Thyroid gland (tissue), 4 donors: ENCODE measurements at places on chromosomes 5 and 9. TPM values are rescaled to one million over a fixed set of nuclear protein-coding genes. Genes with fewer than 3 reads are reported as not detected.

GRCh38 chr5:3362606-3362910 is 233.1 kb upstream of the IRX1 start:
- no peak for DNase-seq
- H3K4me1 ChIP-seq = no peaks in the 10 kb centered on the region
- H3K27ac ChIP-seq = no peak overlapping the region
- H3K36me3 ChIP-seq = no peaks in the 10 kb centered on the region

DNA sequence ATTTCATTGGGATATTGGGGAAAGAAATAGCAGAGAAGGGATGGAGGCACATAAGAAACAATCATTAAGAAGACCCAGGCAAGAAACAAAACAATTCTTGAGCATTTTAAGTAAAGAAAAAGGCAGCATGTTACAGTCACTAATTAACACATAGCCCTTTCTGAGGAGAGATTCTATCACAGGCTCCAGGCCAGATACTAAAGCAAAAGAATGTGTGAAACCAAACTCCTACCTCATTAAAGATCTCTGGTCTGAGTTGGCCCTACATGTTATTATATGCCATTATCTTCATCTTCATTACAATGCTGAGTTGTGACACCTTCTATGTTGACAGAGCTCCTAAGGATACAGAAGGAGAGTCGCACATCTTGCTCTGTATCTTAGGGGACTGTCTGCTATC is 37.5 kb downstream of the DAP start:
- H3K27me3 ChIP-seq = no peaks in the 10 kb centered on the region
- H3K36me3 ChIP-seq = no peaks in the 10 kb centered on the region
- H3K4me1 ChIP-seq = peaks cover 43% of the 10 kb centered on the region
- no peak overlapping the region for H3K4me3 ChIP-seq

DNA sequence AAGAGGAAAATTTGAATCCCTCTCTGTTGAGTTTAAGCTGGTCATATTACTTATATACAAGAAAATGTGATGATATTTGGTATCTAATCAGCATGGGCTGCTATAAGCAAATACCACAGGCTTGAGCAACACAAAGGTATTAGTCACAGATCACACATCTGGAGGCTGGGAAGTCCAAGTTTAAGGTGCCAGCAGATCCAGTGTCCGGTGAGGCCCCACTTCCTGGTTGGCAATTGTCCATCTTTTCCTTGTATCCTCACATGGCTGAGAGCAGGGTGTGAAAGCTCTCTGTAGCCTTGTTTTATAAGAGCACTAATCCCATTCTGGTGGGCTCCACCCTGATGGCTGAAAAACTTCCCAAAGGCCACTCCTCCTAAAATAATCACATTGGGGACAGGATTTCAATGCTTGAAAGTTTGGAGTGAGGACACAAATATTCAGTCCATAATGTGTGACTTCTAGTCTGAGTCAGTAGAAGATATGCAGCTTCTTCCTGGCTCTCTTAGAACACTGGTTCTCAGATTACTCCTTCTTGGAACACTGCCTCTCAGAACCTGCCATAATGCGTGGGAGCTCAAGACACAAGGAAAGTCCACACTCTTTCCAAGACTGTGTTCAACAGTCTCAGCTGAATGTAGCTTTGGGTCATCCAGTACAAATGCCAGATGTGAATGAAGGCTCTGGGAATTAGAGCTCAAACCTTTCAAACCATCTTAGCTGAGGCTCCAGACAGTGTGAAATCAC is 124.1 kb downstream of the PRDM9 start:
- no peak overlapping the region for H3K4me3 ChIP-seq
- no peaks in the 10 kb centered on the region for H3K27me3 ChIP-seq
- H3K36me3 ChIP-seq = no peaks in the 10 kb centered on the region
- no peaks in the 10 kb centered on the region for H3K4me1 ChIP-seq

DNA sequence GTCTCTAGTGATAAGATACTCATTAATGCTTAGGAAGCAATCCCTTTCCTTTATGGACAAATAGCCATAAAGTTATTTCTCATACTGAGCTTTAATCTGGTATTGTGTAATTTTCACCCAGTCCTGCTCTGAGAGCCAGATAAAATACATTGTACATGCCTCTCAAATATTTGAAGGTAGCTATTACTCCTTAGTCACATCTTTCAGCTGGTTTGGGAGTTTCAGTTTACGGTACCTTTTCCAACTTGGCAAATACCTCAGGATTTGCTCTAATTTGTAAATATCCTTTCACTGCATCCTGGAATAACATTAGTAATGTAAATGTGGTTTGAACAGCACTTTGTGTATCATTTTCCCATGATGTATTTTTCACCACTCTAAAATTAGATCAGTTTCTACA is 47.4 kb downstream of the ABHD17B start:
- DNase-seq = no peak
- no peaks in the 10 kb centered on the region for H3K4me1 ChIP-seq
- H3K27ac ChIP-seq = no peak overlapping the region
- H3K36me3 ChIP-seq = no peaks in the 10 kb centered on the region
- H3K4me3 ChIP-seq = no peak overlapping the region

GRCh38 chr9:37559125-37559524 is 17.1 kb downstream of the FBXO10 start:
- H3K4me1 ChIP-seq = no peaks in the 10 kb centered on the region
- no peak for DNase-seq
- no peak overlapping the region for H3K27ac ChIP-seq
- H3K36me3 ChIP-seq = no peaks in the 10 kb centered on the region
- no peak overlapping the region for H3K4me3 ChIP-seq

DNA sequence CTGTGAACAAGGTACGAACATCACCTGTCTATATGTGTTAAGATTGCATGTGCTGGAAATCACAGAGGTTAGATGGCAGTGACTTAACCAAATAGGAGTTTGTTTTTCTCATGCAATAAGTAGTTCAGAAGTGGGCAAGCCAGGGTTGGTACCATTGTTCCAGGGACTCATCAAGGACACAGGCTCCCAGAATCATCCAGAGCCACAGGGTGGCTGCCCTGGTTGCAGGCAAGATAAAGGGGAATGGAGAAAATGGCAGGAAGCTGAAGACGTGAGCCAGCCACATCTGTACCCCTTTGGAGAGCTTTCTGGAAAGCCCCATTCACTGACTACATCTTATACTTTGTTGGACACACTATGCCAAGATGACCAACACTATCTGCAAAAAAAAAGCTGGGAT is 126.0 kb upstream of the IL12B start:
- no peaks in the 10 kb centered on the region for H3K36me3 ChIP-seq
- DNase-seq = no peak
- no peak overlapping the region for H3K4me3 ChIP-seq
- H3K4me1 ChIP-seq = no peaks in the 10 kb centered on the region
- no peak overlapping the region for H3K27ac ChIP-seq

DNA sequence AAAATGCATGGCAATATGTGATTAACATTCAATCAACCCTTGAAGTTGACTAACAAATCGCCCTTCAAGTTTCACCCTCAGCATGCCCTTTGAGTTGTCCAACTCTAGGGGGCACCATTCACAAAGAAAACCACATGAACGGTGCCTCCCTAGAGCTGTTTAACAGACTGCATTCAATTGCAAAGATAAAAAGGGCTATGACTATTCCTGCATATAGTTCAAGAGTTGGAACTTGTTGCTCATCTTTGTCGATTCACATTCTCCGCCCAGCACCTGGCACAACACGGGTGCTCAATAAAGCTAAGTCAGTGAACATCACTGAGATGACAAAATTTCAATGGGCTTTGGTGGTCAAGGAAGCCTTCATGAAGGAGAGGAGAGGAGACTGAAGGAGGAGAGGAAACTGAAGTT is 69.6 kb upstream of the SLC30A5 start:
- no peaks in the 10 kb centered on the region for H3K36me3 ChIP-seq
- H3K4me1 ChIP-seq = no peaks in the 10 kb centered on the region
- DNase-seq = no peak
- H3K4me3 ChIP-seq = no peak overlapping the region
- H3K27me3 ChIP-seq = no peaks in the 10 kb centered on the region

DNA sequence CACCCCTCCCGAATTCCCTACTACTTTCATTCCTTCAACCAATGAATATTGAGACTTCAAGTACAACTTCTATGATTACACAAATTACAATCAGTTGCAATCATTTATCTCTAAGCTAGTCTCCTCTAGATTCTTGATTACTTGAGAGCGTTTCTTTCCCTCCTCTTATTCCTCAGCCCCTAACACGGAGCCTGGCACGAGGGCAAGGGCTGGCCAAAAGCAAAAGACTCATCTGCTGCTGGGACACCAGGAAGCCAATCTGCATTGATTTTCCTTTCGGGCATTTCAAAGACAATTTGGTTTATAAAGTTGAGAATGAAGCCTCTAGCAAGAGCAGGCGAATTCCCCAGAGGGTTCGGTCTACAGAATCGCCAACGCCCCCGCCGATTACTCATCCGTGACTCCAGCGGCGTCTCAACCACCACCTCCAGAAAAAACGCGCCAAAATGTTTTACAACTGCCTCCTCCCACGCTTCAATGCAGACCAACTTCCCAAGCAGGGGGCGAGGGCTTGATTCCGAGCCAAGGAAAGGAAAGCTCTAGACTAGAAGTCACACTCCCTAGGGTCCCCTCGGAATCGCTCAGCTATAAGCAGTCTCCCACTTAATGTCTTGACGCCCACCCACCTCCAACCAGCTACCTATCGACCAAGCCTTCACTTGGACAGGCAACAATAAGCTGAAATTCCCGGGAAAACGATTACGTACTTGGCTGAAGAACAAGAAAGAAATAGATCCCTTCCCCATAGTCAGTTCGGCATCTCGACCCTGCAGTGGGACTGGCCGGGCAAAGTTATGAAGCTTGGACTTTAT is 1.5 kb downstream of the PCSK1 start:
- no peaks in the 10 kb centered on the region for H3K36me3 ChIP-seq
- peaks cover 5% of the 10 kb centered on the region for H3K4me1 ChIP-seq
- H3K27me3 ChIP-seq = peaks cover 7% of the 10 kb centered on the region
- DNase-seq = no peak
- no peak overlapping the region for H3K27ac ChIP-seq
- H3K4me3 ChIP-seq = no peak overlapping the region

- H3K36me3 ChIP-seq = no peaks in the 10 kb centered on the region
- no peak overlapping the region for H3K27ac ChIP-seq
- H3K4me3 ChIP-seq = no peak overlapping the region
- no peak for DNase-seq
- H3K27me3 ChIP-seq = no peaks in the 10 kb centered on the region
These were observed 17.8 kb downstream of the DMRT1 start for GRCh38 chr9:859251-859650.

DNA sequence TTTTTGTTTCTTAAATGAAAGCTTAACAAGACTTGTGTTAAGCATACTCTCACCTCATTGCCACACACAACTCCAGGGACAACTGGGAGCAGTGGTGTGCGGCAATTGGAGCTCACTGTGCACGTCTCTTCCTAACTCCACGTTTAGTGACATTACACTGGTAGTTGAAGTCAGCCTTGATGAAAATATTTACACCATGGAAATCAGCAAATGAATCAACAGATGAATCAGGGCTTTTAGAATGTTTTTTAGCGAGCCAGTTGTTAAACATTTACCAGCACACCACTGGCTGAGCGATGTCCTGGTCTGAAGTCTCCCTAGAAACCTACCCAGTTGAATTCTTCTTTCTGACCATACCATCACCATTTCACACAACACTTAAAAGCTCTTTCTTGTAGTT is 67.3 kb downstream of the KLHL3 start:
- peaks cover 65% of the 10 kb centered on the region for H3K4me1 ChIP-seq
- no peak for DNase-seq
- no peak overlapping the region for H3K4me3 ChIP-seq
- H3K27me3 ChIP-seq = no peaks in the 10 kb centered on the region
- peak overlapping the region; percentile 91 for H3K27ac ChIP-seq

- no peak overlapping the region for H3K27ac ChIP-seq
- no peaks in the 10 kb centered on the region for H3K36me3 ChIP-seq
- DNase-seq = no peak
- H3K27me3 ChIP-seq = no peaks in the 10 kb centered on the region
- no peak overlapping the region for H3K4me3 ChIP-seq
These were observed 172.6 kb upstream of the PTGER4 start for GRCh38 chr5:40507095-40507494.

DNA sequence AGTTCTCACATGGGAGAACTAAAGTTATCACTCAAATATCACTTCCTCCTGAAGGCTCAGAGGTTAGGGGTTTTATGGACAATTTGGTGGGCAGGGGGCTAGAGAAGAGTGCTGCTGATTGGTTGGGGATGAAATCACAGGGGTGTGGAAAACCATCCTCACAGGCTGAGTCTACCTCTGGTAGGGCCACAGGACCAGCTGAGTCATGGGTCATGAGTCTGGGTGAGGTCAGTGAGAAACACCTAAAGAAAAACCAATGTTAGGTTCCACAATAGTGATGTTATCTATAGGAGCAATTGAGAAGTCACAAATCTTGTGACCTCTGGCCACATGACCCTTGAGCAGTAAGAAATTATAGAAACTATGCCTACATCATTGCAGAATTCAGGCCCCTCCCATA is 203.3 kb upstream of the TARS1 start:
- DNase-seq = no peak
- no peak overlapping the region for H3K27ac ChIP-seq
- no peaks in the 10 kb centered on the region for H3K4me1 ChIP-seq
- H3K4me3 ChIP-seq = no peak overlapping the region
- no peaks in the 10 kb centered on the region for H3K27me3 ChIP-seq
- no peaks in the 10 kb centered on the region for H3K36me3 ChIP-seq

- DNase-seq = no peak
- H3K4me1 ChIP-seq = peaks cover 47% of the 10 kb centered on the region
- H3K36me3 ChIP-seq = no peaks in the 10 kb centered on the region
- H3K27ac ChIP-seq = peak overlapping the region; percentile 28
These were observed 28.0 kb downstream of the ATP6V0E1 start for GRCh38 chr5:173011566-173011965.

GRCh38 chr9:73264631-73265030 is 113.0 kb downstream of the ANXA1 start:
- no peaks in the 10 kb centered on the region for H3K4me1 ChIP-seq
- no peak overlapping the region for H3K4me3 ChIP-seq

DNA sequence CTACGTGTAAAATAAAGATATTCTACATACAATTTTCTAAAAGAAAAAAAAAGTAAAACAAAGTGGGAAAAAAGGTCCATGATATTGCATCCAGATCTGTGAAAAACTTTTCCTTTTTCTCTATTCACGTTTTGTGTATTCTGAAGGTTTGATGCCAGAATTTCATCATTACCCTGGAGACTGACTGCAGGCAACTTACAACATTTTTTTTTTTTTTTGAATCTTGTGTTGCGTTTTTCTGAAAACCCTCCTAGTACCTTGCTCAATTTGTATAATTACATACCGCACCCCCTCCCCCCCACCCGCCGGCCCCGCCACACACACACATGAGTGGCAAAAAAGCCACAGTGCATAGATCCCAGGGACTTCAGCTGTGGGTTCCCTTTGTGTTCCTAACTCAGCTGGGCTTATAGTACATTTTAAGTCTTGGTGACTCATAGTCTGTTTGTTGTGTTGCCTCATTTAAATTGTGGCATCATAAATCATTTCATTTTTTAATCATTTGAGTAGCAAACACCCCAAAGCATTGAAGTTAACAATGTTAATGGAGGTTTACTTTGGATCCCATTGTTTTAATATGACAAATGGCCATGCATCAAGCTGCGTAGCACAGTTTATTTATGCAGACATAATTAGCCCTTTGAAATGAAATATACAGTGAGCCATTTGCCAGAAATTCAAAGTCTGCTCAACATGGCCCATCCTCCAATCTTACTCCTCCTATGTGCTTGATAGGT is 36.0 kb downstream of the PRDM6 start:
- no peaks in the 10 kb centered on the region for H3K36me3 ChIP-seq
- H3K27ac ChIP-seq = no peak overlapping the region
- H3K4me3 ChIP-seq = no peak overlapping the region

The CD274 gene
- 6.1 TPM for total RNA-seq

The RGS7BP gene
- total RNA-seq = 3.1 TPM

The TBC1D13 gene
- total RNA-seq = 26.5 TPM

The PCDHB16 gene
- 3.8 TPM for total RNA-seq

The ADAMTS13 gene
- total RNA-seq = 1.5 TPM

The F12 gene
- 1.1 TPM for total RNA-seq

The PCDHA12 gene
- 5.2 TPM for total RNA-seq

The PDE8B gene
- total RNA-seq = 172 TPM

The LHX3 gene
- total RNA-seq = not detected

The CCL21 gene
- 196 TPM for total RNA-seq
